ENCODE measurements at places on chromosomes 12 and 14.

GRCh38 chr14:61350427-61351270, 29.3 kb downstream of the PRKCH start:
- DNase-seq: no peak

- no peak for DNase-seq
These were observed 456.5 kb upstream of the LMO3 start for GRCh38 chr12:17062267-17063036.

- no peak for DNase-seq
These were observed 11.1 kb downstream of the TXNRD1 start for GRCh38 chr12:104226672-104227071.

DNA sequence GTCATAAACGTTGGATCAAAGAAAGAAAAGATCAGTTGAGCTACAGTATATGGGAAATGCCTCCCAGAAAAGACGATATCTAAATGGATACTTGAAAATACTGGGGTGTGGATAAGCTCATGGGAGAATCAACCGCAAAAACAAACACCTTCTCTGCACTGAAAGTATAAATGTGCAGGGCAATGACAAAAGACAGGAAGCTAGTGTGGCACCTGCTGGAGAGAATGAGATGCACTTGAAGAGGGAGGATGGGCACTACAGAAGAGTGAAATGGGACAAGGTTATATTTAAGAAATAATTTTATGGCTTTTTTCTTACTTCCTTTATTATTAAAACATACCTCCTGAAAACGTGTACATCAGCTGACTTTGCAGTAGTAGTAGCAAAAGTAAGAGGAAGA, 153.7 kb downstream of the PRKD1 start:
- no peak for DNase-seq

- DNase-seq: peak; percentile 88
These were observed 57.7 kb downstream of the MAX start for GRCh38 chr14:65044596-65044959.

DNA sequence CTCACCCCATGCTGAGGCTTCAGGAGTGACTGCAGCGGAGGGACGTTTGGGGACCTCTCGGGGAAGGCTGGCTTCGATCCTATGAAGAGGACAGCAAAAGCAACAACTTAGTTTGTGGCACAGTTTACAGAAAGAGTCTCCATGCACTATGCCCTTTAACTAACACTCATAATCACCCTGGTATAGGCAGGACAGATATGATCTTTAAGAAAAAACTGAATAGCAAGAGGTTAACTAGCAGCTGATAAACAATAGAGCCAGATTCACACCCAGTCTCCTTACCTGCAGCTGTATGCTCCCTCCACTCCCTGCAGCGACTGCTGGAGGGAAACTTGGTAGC, 27.4 kb downstream of the TMEM63C start:
- no peak for DNase-seq

All from hematopoietic multipotent progenitor cell treated with erythropoietin and hydrocortisone succinate and interleukin-3 and kit ligand, for 15 days (in vitro differentiated cells).